Umbilical cord (tissue), 2 donors: ENCODE measurements at places on chromosomes 1 and 21. TPM values are rescaled to one million over a fixed set of nuclear protein-coding genes. Genes with fewer than 3 reads are reported as not detected.

FCGR2B gene
- 16.9 TPM for total RNA-seq

GRCh38 chr1:172719694-172720138 is 60.8 kb downstream of the FASLG start:
- DNase-seq = peak; percentile 57

DNA sequence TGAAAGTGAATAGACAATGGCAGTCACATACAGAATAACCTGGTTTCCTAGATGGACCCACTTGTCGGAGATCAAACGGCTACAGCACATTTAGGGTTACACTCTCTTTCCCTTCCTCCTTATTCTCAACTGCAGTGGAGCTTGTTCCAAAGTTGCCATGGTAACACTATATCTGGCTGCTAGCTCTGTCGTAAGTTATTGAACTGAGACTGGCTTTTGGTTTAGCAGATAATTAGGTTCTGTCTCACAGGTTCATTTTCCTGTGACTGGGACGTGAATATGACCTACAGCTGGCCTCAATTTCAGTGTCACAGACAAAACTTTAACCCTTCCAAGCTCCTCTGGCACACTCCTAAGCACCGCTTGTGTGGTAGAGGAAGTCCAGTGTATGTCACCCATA is 875.8 kb downstream of the USP25 start:
- DNase-seq = peak; percentile 52

DNA sequence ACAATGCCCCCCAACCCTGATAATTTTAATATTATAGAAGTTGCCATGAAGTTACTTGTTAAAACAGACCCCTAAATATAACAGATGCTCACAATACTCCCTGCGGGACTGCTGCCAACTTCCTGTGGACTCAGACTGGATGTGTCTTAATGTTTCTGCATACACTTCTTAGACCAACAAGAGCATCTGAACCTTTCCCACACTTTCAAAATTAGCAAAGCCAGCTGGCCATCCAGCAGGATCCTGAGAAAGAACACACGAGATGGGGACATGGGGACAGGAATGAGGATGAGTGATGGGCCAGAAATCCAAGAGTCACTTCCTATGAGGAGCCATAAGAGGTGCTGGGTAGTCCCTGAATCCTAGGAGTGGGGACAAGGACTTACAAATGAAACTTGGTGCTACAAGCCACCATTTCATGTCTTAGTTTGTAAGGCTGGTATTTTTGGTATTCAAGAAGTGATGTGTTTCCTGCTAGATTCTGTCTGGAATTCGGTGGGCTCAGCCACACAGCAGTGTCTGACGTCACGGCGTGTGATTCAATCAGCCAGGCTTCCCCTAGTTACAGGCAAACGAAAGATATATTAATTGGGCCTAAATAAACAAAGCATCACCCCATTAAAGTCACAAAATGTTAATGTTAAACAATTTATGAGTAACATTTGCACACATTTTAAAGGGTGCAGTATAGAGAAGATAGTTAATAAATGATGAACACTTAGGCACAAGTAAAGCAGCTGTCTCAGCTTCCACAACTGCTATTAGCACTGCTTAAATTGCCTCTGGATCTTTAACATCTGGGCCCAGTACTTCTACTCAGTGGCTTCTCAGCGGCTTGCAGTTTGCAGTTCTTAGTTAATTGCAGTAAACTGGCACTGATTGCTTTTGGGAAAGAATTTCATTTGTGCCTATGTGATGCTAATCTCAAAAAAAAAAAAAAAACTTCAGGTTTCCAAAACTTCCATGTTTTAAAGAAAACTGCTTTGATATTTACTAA is 41.2 kb upstream of the RGS8 start:
- DNase-seq = peak; percentile 13

PGLYRP4 gene
- total RNA-seq = 0.48 TPM

DNA sequence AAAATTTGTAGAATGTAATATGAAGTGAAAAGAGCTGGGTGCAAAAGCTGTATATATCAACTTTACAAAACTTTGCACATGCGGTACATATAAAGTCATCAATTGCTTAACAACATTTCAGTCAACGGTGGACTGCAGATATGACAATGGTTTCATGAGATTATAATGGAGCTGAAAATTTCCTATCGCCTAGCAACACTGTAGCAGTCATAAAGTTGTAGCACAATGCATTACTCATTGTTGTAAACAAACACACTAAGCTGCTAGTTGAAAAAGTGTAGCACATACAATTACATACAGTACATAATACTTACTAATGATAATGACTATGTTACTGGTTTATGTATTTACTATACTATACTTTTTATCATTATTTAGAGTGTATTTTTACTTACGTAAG is 64.0 kb downstream of the RGS7 start:
- no peak for DNase-seq

DNA sequence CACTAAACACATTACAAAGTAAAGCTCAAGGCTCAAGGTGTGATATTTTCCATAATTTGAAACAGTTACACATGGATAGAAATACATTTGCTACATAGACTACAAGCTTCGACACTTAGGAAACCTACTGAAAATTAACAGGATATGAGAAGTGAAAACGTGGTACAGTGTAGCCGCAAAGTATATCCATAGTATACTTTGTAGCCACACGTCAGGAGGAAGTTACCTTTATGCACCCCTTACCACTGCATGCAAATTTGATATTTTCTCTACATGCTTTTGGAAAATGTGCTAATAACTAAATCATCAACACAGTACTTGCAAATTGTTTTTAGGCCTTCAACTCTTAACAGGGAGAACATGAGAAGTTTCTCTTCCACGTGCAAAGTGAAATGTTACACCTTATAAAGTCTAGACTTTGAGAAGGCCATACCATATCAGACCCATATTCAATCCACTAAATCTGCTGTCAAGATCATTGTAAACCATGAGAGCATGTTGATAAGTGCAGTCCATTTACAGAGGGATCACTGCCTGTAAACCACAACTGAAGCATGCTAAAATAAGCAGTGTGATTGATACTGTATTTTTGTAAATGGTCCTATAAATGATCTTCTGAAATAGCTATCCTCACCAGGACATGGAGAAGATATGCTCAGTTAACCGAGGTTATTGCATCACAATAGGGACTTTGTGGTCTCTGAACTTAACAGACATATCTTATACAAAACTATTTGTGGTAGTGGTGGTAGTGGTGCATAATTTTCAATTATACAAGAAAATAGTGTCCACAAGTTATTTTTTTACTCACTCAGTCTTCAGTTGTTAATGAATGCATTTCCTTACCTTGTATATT is 64.7 kb downstream of the VAV3 start:
- DNase-seq = no peak

- DNase-seq = peak; percentile 37
These were observed 119.8 kb downstream of the PLA2G4A start for GRCh38 chr1:186948535-186948934.

NDUFS5 gene
- total RNA-seq = 256 TPM

GBP7 gene
- not detected for total RNA-seq

DNA sequence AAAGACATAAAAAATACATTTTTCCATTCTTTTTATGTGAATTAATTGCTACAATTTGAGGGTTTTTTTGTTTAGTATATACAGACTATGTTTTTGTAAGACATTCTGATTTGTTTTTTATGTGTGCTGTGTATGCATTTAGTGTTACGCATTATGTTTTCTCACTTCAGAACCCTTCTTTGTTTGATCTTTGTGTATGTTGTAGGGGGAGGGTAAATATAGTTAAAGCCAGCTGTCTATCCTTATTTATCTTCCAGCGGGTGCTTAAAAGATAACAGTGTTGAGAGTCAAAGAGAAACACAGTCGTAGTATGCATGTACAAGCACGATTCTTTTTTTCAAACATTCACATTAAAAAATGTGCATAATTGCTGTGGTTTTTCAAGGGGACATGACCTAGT is 97.5 kb upstream of the KIAA1614 start:
- DNase-seq = no peak

DNA sequence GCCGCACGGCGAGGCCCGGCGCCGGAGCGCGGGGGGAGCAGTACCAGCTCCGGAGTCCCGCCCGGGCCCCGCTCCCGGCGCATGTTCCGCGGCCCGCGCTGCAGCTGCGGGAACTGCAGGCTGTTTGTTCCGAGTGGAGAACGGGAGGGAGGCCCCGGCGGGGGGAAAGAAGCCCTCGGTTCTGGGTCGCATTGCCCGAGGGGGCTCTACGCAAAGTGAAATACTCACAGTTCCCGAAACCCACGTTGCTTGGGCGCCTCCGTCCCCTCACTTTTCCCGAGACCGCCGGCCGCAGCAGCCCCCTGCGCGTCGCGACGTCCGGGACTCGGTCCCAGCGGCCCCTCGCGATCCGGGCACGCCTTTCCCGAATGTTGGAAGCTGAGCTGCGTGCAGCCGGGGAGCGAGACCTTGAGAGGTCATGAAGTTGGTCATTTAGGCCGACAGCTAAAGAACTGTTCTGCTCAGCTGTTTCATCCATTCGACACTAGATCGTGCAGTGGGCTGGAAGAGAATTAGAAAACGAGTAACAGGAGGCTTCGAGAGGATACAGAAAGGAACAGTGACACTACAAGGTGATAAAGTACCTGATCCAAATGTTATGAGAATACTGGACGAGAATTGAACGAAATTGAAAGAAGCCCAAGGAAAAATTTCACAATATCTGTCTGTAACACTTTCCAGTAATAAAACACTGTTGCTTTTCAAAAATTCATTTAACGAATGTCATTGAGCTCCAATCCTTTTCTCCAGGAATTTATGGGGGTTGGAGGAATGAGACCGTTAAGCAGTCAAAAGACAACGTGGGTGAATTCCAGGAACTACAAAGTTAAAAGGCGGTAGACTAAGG is 657 bp upstream of the LIN9 start:
- DNase-seq = peak; percentile 50

DNA sequence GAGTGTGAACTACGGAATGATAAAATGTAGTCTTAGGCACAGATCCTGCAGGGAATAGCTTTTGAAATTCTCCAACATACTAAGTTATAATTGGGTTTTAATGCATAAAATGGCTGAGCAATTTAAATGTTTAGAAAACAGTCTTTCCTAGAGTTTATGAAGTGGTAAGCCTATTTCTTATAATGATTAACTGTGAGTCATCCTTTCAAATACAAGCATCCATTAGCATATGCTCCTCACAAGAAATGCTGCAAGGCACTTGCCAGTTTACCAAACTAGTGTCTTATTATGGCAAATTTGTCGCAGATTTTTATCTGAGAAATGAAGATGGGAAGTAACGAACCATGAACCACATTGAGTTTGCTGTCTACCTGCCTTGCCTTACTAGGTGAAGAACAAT is 101.3 kb upstream of the ESRRG start:
- DNase-seq = no peak

GRCh38 chr1:20255666-20256065 is 35.0 kb upstream of the VWA5B1 start:
- DNase-seq = peak; percentile 88

IGFN1 gene
- not detected for total RNA-seq

DNA sequence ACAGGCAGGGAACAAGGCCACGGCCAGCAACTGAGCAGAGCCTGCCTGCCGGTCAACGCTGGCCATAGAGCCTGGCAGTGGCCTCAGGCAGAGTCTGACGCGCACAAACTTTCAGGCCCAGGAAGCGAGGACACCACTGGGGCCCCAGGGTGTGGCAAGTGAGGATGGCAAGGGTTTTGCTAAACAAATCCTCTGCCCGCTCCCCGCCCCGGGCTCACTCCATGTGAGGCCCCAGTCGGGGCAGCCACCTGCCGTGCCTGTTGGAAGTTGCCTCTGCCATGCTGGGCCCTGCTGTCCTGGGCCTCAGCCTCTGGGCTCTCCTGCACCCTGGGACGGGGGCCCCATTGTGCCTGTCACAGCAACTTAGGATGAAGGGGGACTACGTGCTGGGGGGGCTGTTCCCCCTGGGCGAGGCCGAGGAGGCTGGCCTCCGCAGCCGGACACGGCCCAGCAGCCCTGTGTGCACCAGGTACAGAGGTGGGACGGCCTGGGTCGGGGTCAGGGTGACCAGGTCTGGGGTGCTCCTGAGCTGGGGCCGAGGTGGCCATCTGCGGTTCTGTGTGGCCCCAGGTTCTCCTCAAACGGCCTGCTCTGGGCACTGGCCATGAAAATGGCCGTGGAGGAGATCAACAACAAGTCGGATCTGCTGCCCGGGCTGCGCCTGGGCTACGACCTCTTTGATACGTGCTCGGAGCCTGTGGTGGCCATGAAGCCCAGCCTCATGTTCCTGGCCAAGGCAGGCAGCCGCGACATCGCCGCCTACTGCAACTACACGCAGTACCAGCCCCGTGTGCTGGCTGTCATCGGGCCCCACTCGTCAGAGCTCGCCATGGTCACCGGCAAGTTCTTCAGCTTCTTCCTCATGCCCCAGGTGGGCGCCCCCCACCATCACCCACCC is at the start of gene TAS1R3:
Gene TAS1R3, plus strand, starts transcription at position 213 of the 898 bp plus-strand sequence. Its CDS starts 66 bp downstream, at position 279.
- peak; percentile 39 for DNase-seq

FMO3 gene
- total RNA-seq = 6.3 TPM

CGN gene
- 5.3 TPM for total RNA-seq

DNA sequence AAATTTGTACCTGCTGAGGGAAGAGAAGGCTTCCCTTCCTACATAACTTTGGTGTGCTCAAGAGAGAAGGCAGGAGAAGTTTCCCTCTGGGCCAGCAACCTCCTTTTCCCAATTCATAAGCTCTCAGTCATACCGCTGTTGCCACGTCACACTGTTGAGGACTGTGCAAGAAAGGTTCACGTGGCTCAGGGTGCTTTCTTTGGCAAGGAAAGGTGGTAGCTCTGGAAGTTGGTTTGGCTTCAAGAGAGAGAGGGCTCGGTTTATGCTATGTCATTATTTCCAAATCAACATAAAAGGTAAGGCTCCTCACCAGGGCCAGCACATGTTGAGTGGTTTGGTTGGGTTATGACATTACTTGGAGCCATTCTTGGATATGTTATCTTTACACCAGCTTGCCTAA is 77.3 kb downstream of the TNFSF18 start:
- no peak for DNase-seq

- no peak for DNase-seq
These were observed 285.3 kb upstream of the C1orf105 start for GRCh38 chr1:172135076-172135672.

- DNase-seq = no peak
These were observed 20.9 kb downstream of the SLC9A1 start for GRCh38 chr1:27133991-27134390.

DNA sequence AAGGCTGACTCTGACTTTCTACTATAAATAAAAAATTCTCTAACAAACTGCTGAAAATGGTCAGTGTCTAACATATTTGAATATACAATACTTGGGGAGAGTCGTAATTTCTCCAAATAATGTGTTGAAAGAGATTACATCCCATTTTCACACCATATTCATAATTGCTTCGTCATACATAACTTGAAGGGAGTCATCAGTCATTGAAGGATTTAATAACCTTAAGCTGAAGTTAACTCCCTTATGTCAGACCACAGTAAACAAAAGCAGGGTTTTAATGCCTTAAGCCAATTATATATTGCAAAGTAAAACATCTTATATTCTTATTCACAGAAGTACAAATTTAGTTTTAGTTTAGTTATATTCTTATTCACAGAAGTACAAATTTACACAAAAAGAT is 129.9 kb downstream of the RERE start:
- no peak for DNase-seq

- DNase-seq = peak; percentile 87
These were observed 53.5 kb downstream of the MIGA1 start for GRCh38 chr1:77832901-77833300.

MNDA gene
- 15.9 TPM for total RNA-seq

TRIM17 gene
- total RNA-seq = not detected

- no peak for DNase-seq
These were observed 4.4 kb downstream of the CYB561D1 start for GRCh38 chr1:109498161-109498801.
